ENCODE measurements at places on chromosomes 5 and 9. TPM values are rescaled to one million over a fixed set of nuclear protein-coding genes. Genes with fewer than 3 reads are reported as not detected.

CXCL14 gene
- total RNA-seq = not detected

ZFP2 gene
- 2.9 TPM for total RNA-seq

MAP3K1 gene
- 35.6 TPM for total RNA-seq

IL13 gene
- not detected for total RNA-seq

BNC2 gene
- not detected for total RNA-seq

IFNA21 gene
- total RNA-seq = not detected

TAF11L5 gene
- not detected for total RNA-seq

NFX1 gene
- total RNA-seq = 70.3 TPM

ZNF883 gene
- total RNA-seq = 2.7 TPM

SLC1A3 gene
- total RNA-seq = not detected

FOXD4L5 gene
- total RNA-seq = 0.63 TPM

LECT2 gene
- not detected for total RNA-seq

SMU1 gene
- total RNA-seq = 29.5 TPM

SPINK13 gene
- not detected for total RNA-seq

HK3 gene
- total RNA-seq = 0.86 TPM

SLC27A6 gene
- total RNA-seq = not detected

FPGS gene
- 158 TPM for total RNA-seq

NRARP gene
- 2.5 TPM for total RNA-seq

ZBTB26 gene
- 9.1 TPM for total RNA-seq

FAM153A gene
- 116 TPM for total RNA-seq

BTNL8 gene
- not detected for total RNA-seq

ABLIM3 gene
- not detected for total RNA-seq

TEX48 gene
- total RNA-seq = not detected

MRNIP gene
- 119 TPM for total RNA-seq

PCDHA12 gene
- total RNA-seq = not detected

Data from naive thymus-derived CD8-positive, alpha-beta T cell (primary cell).